ENCODE measurements at places on chromosomes 11 and 22.

GRCh38 chr11:10908215-10908951 is 50.5 kb upstream of the ZBED5 start:
- DNase-seq, result no peak

DNA sequence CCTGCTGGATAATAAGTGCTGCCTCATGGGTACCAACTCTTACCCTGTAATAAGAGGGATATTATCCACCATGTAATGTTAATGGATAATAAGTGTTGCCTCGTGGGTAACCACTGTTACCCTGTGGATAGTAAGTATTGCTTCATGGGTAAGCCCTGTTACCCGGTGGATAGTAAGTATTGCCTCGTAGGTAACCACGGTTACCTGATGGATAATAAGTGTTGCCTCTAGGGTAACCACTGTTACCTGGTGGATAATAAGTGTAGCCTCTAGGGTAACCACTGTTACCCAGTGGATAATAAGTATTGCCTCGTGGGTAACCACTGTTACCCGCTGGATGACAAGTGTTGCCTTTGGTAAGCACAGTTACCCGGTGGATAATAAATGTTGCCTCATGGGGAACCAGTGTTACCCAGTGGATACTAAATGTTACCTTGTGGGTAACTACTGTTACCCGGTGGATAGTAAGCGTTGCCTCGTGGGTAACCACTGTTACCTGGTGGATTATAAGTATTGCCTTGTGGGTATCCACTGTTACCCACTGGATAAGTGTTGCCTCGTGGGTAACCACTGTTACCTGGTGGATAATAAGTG is 18.6 kb upstream of the NXPE4 start:
- no peak for DNase-seq

GRCh38 chr11:8839957-8840945 is 70.7 kb upstream of the AKIP1 start:
- DNase-seq, result no peak

GRCh38 chr11:33891714-33892327 is at the start of gene LMO2:
LMO2 (minus strand) TSS chr11:33892076; CDS start chr11:33869716, 22,360 bp downstream.
- DNase-seq, result no peak

- DNase-seq, result no peak
Measured at GRCh38 chr11:16049611-16050010, 306.7 kb downstream of the SOX6 start.

DNA sequence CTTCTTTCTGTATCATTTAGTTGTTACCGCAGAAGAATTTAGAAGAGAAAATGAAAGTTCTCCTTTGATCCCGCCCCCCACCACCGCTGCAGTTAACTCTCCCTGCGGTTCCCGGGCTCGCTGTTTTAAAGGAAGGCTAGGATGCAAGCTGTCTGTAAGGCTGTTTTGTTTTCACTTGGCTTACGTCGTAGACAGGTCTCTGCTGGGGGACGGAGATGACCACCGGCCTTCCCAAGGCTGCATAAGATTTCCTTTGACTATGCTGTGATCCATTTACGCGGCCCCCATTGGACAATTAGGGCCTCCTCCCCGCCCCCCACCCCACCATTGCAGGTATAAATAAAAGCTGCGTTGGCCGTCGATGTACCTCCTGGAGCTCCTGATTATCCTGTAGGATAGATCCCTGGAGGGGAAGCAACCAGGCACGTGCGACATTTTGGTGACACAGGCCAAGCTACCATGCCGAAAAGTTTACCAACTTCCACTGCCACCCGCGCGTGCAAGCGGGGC is 1.4 kb upstream of the CPT1A start:
- no peak for DNase-seq

GRCh38 chr11:111765320-111765983 is 737 bp downstream of the PPP2R1B start:
- no peak for DNase-seq

- peak; percentile 12 for DNase-seq
Measured at GRCh38 chr11:125514336-125515101, 18.5 kb upstream of the FEZ1 start.

- DNase-seq, result peak; percentile 6
Measured at GRCh38 chr11:108654994-108655631, 9.8 kb upstream of the DDX10 start.

All from stimulated activated CD4-positive, alpha-beta T cell treated with anti-CD3 and anti-CD28 coated beads, Interleukin-4, amount 100 ng/mL, for 48 hours (primary cell).